T follicular helper cell (primary cell): ENCODE measurements at places on chromosomes 1 and 21.

DNA sequence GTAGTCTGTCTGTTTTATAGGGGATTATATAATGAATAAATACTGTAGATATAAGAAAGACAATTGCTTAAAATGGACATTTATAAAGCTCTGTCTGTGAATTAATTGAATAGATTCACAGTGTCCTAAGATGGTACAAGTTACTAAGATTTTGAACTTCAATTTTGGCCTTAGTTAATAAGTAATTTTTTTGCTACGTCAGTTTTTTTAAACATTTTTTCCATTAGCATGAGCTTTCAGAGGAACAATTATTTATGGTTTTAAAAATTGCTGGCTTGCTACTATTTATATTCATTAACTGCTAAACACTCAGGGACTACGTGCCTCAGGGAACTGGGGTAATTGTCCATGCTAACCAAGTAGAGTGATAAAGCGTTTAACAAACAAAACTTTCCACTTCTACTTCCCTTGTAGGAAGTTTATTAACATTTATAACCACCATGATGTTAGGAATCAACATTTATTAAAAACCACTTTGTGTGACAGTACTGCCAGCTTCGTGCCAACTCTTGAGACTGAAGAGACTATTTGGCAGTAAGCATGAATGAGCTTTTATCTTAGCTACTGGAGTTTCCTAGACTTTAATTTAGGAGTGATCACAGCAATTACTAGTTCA, 65.4 kb upstream of the PTGS2 start:
- no peak for DNase-seq

- DNase-seq: no peak
Observed at GRCh38 chr1:171736196-171736595, 5.7 kb downstream of the VAMP4 start.

GRCh38 chr1:18155881-18156385, 48.3 kb downstream of the IGSF21 start:
- no peak for DNase-seq

GRCh38 chr1:174858301-174858700, 141.4 kb upstream of the CACYBP start:
- DNase-seq: no peak

DNA sequence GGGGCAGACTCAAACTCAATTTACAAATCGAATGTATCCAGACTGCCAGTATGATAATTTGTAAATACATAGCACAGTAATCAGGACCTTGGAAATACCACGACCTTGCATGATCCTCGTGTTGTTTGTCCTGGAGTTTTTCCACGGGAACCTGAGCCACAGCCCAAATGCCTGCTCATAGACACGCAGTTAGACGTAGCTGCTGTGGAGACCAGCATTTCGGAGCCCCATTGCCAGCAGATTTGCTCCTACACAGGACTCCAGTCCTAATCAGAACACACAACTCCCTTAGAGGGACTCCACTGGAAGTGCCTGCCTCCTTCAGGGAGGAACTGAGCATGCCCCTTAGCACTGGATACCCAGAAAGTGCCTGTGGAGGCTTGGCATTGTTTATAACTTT, 163.2 kb downstream of the GALNT2 start:
- no peak for DNase-seq

GRCh38 chr1:203937678-203938330, 76.4 kb downstream of the SNRPE start:
- DNase-seq: no peak

DNA sequence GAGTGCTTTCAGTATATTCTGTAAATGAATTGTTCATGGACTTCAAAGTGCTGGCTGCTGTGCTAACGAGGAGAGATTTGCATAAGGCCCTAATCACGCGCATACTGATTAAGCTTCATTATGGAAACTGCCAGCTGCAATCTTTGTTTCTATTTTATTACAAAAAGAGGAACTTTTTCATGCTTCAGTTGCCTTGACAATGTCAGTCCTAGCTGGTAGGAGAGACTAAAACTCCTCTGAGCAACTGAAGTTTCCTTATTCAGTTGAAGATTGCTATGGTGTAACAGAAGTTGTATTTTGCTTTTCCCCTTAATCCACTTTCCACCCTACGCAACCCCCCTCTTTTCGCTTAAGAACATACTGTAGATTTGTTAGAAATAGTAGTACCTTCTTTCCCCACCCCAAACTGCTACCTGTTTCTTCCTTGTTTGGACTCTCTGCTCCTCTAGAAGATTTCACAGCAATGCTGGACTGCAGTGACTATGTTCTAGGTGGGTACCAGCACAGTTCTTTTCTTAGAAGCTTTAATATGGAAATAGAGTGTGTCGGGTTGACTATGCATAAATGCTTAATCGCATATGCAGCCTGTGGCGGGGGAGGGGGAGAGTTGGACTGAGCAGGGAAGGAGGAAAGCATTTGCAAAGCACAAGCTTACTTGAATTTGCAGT, 108.3 kb downstream of the POU2F1 start:
- DNase-seq: no peak

DNA sequence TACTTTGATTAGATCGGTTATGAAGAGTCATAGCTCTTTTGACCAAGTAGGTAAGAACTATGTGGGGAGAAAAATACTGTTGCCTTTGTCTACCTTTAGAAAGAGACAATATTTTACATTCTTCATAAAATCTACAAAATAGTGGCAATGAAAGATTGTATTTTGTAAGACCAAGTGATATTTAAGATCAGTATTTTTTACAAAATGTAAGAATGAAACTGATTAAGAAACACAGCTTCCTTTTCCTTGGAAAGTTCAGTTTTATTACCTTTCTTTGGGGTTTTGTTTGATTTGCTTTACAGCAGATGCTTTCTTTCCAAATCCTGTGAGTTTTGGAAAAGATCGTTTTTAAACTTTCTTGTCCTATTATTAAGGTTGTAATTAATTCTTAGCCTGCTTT, 69.8 kb downstream of the SLC35A3 start:
- DNase-seq: no peak

- no peak for DNase-seq
Observed at GRCh38 chr1:1020415-1021009, 592 bp downstream of the AGRN start.

- no peak for DNase-seq
Observed at GRCh38 chr1:72892461-72892860, 610.1 kb upstream of the NEGR1 start.

DNA sequence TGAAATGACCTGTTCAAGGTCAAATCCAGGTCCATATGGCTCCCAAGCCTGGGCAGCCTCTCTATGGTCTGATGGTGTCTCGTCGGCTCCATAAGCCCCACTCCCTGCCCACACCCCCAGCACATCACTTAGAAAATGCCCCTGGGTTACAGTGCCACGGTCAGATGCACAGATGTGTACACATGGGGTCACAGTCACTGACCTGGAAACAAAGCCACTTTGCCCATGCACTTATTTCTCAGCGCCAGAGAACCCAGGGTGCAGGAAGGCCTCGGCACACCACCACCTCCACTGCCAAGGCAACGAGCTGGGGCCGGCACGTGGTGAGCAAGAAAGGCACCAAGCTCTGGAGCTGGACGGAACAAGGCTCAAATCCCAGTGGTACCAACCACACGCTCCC, 24.7 kb downstream of the IFFO2 start:
- no peak for DNase-seq

DNA sequence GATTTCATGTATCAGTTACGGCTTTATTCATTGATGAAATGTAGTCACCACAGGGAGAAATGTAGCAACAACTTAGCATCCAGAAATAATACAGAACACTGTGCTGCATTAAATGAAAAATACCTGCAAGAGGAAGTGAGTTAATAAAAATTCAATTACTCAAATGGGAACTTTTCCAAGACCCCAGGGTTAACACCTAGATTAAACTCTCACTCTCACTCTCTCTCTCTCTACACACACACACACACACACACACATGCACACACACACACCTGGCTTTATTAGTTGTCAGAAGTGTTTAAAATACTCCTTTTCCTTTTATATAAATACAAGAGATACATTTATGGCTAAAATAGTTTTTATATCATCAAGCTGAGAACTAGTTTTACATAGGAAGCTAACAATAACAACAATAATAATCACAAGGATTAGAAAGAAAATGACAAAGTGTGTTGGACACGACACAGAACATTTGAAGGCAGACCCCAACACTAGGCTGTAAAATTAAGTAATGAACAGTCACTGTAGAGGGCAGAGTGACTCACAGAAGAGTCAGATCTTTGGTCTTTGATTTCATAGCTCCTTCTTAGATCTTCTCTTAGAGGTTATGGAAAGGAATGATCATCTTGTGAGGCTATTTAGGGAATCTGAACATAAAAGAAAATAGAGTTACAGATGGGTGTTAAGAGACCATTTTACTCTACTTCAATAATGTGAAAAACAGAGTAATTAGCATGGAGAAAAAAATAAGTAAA, 1266.0 kb upstream of the ADGRL2 start:
- no peak for DNase-seq

GRCh38 chr1:14094611-14095400, 394.8 kb downstream of the PRDM2 start:
- no peak for DNase-seq
